CD8-positive, alpha-beta memory T cell (primary cell): ENCODE measurements at places on chromosomes 16 and 17. TPM values are rescaled to one million over a fixed set of nuclear protein-coding genes. Genes with fewer than 3 reads are reported as not detected.

SLC16A6 gene
- 1.3 TPM for polyA plus RNA-seq

KRTAP2-3 gene
- not detected for polyA plus RNA-seq

ASPA gene
- not detected for polyA plus RNA-seq

FA2H gene
- not detected for polyA plus RNA-seq

CTRL gene
- 1.5 TPM for polyA plus RNA-seq

MYH8 gene
- not detected for polyA plus RNA-seq

ZBTB4 gene
- 24.1 TPM for polyA plus RNA-seq

ALOX12B gene
- polyA plus RNA-seq: not detected

CETP gene
- not detected for polyA plus RNA-seq

NTN3 gene
- polyA plus RNA-seq: not detected
